ENCODE measurements at places on chromosomes 4 and X. TPM values are rescaled to one million over a fixed set of nuclear protein-coding genes. Genes with fewer than 3 reads are reported as not detected.

PABPC1L2B gene
- not detected for total RNA-seq

- no peak for DNase-seq
These were observed 435.3 kb upstream of the FRG1 start for GRCh38 chr4:189505380-189505779.

DNA sequence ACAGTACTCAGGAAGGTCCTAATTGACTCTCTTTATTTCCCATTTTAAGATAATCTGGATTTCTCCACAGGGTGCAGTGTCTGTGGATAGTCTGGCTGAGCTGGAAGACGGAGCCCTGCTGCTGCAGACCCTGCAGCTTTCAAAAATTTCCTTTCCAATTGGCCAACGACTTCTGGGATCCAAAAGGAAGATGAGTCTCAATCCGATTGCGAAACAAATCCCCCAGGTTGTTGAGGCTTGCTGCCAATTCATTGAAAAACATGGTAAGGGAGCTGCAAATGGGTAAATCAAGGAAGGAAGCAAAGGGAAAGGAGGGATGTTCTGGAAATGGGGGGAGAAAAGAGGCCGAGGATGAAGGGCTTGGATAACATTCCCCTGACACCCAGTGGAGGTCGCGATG, 26.0 kb downstream of the ARHGAP36 start:
- no peak for DNase-seq

ARMCX2 gene
- 77.1 TPM for total RNA-seq

DNA sequence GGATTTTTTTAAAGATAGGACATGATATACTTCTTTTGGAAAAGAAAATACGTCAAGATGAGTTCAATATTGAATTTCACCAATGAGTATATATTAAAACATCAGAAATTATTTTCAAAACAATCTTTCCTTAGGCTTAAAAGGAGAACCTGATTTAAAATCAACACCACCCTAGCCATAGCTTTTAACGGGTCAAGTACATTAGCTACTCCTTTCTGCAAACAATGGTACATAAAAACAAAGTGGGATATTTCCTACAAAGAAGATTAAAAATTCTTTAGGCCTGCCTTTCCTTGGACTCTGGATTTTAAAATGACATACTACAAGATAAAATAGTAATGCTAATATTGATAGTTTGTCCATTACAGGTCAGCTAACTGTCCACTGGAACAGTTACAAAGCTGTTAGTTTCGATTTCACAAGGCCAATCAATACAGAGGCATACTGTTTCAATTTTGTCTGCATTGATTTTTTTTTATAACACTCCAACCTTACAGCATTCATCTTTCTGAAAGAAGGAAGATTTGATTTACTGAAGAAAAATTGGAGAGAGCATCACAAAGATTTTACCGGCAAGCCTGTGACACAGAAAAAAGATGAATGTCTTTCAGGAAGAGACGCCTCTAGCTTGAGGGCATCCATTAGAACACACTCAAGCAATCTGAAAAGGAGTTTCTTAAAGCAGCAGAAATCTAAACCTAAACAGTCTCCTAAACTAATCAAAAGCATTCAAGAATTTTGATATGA, 97.2 kb downstream of the MAB21L2 start:
- no peak for DNase-seq

- DNase-seq, result no peak
These were observed 68.0 kb downstream of the ADRA2C start for GRCh38 chr4:3834186-3834662.

DNA sequence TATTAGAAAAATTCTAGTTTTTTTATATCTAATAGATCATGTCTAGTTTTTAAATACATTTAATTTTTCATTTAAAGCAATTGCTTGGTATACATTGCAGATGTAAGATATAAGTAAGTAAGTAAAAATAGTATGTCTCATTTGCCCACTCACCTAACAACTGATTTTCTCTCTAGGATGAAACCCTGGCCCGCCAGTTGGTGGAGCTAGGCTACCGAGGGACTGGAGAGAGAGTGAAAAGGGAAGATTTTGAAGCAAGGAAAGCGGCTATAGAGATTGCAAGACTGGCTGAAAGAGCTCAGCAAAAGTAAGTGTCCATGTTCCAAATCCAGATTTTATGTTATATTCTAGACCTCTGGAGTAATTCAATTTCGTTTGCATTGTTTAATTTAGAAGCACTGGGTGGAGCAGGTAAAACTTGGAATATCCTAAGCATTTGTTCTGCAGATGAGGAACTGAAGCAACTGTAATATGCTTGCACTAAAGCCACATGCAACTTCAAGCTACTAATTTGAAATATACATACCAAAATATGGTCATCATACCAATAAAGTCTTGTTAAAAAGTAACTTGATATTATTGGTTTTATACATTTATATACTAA, 27.1 kb downstream of the CFAP299 start:
- peak; percentile 27 for DNase-seq

AMER1 gene
- 0.84 TPM for total RNA-seq

GPR82 gene
- not detected for total RNA-seq

- no peak for DNase-seq
These were observed 1600.8 kb downstream of the ARAP2 start for GRCh38 chr4:34643476-34643875.

DNA sequence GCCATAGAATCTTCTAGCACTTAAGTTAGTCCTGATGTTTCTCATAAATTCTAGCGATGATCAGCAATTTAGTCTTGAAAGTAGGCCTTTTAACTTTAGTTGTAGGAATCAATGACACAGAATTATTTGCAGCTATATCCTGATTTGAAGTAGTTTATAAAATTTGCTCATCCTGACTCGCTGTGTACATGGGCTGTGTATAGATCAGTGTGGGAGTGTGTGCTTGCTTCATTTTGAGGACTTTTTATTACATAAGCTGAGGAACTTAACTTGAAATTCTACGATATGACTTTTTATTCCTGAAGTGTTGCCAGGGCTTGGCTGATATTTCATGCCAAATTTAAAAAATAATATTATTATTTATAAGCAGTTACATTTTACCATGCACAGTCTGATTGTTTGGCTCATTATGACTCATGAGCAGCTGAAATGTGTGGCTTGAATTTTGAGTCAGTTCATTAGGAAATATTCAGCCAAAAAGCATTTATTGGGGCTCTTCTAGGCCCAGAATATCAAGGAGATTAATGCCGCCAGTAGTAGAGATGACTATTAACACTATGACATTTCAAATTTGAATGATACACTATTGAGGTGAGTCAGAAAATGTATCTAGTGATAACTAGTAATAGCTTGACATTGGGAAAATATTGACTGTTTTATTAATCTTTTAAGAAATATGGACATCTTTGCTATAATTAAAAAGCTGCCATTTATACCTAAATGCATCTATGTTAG, 128.9 kb upstream of the LIMCH1 start:
- no peak for DNase-seq

GRCh38 chrX:5031792-5032191, 1196.9 kb downstream of the NLGN4X start:
- no peak for DNase-seq

- no peak for DNase-seq
These were observed 25.7 kb downstream of the TACC3 start for GRCh38 chr4:1746919-1747602.

GRCh38 chr4:43765514-43765913, 683.1 kb downstream of the KCTD8 start:
- DNase-seq, result no peak

DNA sequence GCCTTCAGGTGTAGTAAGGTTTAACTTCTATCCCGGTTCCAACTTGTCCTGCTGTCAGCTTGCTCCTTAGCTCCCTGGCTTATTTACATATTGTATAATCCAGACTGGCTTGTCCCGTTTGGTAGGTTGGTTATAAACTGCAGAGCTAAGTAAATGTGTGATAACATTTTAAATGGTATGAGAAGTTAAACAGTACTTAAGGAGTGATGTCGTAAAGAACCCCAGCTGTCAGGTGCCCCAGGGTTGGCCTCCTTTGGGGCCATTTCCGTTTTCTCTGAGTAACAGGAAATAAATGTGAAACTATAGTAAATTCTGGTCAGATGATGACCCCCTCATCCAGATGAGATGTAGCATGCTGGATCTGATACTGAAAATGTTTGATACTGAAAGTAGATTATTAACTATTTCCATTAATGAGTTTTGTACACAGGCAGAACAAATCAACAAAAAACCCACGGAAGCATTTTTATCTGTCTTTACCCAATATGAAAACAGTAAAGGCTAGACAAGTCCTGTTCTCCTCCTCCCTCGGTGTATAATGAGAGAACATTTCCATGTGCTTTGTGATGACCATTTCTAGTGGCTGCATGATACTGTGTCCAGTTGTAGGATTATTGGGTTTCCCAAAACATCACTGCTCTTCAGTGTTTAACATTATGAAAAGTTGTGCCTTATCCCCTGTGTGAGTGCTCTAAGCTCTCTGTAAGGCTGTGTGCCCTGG, 22.4 kb downstream of the GAB1 start:
- DNase-seq, result peak; percentile 48

EXOC1L gene
- not detected for total RNA-seq

DNA sequence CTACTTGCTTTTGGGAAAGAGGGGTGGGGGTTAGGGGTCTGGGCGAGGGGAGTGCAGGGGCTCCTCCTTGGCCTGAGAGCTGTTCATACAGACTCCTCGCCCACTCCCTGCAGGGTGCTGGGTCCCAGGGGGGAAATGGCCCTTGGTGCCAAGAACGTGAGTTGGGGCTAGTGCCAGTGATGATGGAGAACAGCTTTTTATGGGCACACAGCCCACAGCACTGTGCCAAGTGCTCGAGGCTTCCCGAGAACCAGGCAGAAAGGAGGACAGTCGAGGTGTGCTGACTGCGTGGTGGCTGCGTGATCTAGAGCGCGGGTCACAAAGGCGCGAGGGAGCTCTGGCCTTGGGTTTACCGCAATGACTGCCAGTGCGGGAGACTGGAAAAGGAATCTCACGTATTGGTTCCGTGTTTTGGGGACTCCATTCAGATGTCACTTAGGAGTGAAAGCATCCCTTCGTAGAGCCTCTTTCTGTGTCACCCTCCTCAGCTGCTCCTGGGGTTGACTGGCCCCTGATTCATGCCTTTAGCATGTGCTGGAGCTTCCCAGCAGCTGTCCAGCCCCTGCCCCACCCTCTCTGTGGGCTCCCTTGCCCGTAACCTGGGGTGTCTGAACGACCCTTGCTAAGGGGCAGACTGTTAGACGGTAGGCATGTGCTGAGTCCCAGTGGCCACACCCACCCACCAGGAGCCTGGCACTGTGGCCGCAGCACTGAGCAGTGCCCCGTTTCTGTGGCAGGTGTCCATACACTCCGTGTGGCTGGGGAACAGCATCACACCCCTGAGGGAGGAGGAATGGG, 20.9 kb upstream of the MSANTD1 start:
- no peak for DNase-seq

AKAP4 gene
- not detected for total RNA-seq

GRCh38 chr4:24094726-24095125, 204.9 kb upstream of the PPARGC1A start:
- no peak for DNase-seq

P2RY8 gene
- total RNA-seq, result not detected

DNA sequence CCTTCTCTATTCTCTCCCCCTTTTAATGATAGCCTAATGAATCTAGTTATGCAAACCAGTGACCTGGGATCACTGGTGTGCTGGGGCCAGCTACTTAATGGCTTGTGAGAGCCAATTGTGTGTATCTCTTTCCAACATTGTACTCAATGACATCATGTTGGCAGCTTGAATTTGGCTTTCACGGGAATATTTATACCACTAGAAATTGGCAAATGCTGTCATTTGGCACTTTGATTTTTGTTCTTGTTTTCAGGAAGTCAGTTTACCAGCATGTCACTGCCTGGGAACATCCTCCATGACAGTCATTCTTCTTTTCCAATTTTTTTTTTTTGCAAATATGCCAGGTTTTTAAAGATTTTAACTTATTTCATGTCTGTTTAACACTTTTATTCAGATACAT, 1685.3 kb downstream of the STIM2 start:
- no peak for DNase-seq

TRO gene
- 5.0 TPM for total RNA-seq

DNA sequence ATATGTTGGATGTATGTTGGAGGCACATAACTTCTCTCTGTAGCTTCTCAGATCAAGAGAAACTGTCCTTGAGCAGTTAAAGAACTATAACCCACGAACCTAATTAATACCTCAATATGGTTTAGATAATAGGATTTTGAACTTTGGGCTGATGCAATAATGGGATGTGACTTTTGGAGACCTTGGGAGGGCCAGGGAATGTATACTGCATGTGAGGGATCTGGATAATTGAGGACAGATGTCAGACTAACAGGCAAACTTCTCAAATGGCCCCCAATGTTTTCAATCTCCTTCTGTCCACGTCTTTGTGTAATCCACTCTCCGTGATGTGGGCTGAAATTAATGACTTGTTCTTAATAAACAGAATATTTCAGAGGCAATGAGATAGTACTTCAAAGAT, 202.2 kb upstream of the FAT4 start:
- no peak for DNase-seq

GRCh38 chr4:168319486-168320019, 1.0 kb upstream of the DDX60 start:
- DNase-seq, result no peak
